ENCODE measurements at places on chromosomes 7 and 10.

DNA sequence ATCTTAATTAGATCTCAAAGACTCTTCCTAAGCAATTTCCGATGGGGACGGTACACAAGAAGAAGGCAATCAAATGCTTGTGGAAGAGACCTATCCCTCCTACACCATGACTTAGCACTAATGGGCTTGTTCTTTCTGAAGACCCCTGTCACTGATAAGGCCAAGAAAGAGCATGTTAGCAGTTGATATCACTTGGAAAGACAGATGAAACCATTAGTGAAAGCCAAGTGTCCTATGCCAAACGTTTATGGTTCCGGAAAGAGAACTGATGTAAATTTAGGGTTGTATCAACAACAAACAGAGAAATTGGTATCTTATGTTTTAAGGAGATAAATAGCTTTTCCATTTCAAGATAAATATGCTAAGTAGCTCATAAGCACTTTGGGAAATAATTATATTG is 6.5 kb downstream of the UROS start:
- no peak overlapping the region for H3K4me3 ChIP-seq
- H3K36me3 ChIP-seq: no peaks in the 10 kb centered on the region
- H3K4me1 ChIP-seq: peaks cover 12% of the 10 kb centered on the region
- H3K27me3 ChIP-seq: no peaks in the 10 kb centered on the region
- no peak for ATAC-seq

- no peaks in the 10 kb centered on the region for H3K36me3 ChIP-seq
- no peaks in the 10 kb centered on the region for H3K4me1 ChIP-seq
- H3K27me3 ChIP-seq: peaks cover 58% of the 10 kb centered on the region
- H3K27ac ChIP-seq: no peak overlapping the region
Observed at GRCh38 chr7:103447073-103447960, 1.3 kb upstream of the SLC26A5 start.

- H3K27ac ChIP-seq: peak overlapping the region; percentile 82
- no peak overlapping the region for H3K4me3 ChIP-seq
- H3K36me3 ChIP-seq: no peaks in the 10 kb centered on the region
- peaks cover 73% of the 10 kb centered on the region for H3K4me1 ChIP-seq
Observed at GRCh38 chr7:101935521-101936141, 118.2 kb downstream of the CUX1 start.

DNA sequence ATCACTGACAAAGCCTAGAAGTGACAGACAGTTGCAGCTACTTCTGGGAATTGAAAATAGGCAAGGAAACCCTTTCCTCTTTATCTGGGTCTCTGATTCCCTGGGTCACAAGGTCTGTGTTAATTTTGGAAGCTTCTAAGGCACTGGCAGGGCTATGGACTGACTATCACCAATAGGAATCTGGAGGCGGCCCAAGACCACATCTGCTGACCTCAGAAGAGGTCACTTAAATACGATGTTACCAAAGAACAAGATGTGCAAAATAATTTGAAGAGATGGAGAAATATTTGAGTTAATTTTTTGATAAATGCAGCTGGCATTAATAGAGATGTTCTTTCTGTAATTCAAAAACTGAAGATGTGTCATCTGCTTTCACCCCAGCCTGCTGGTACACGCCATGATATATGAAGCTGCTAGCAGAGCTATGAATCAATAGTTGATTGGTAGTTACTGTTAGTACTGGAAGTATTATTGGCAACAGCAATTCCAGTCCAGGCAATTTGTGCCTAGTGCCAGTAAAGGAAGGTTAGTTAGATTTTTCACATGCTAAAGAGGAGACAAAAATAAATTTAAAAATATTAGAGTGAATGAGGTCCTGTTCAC is 5.5 kb upstream of the STEAP4 start:
- no peaks in the 10 kb centered on the region for H3K36me3 ChIP-seq
- H3K4me1 ChIP-seq: no peaks in the 10 kb centered on the region
- H3K27me3 ChIP-seq: peaks cover under 1% of the 10 kb centered on the region
- ATAC-seq: peak; percentile 82
- no peak overlapping the region for H3K27ac ChIP-seq

DNA sequence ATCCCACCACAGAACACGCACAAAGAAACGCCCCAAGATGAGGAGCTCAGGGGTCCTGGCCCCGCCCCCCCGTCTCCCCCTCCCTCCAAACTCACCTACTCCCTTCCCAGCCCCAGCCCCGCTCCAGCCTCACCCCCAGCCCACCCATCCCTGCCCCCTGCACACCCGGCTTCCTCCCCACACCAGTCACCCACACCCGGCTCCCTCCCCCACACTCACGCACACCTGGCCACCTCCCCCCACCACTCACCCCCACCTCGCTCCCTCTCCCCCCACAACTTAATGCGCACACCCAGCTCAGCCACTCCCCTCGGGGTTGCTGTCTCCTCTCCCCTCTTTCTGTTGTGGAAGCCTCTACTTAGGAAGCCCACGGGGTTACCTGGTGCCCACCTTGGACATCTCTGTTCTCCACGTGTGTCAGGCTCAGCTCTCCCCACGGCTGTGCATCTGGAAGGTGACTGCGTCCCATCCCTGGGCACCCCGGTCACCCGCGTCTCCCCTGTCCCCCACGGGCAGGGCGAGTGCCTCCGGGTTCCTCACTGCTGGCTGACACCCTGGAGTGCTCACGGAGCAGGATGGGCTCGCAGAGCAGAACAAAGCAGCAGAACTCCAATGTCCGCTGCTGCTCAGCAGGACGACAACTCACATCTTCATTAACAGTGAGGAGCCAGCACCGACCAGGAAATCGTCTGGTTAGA is 166.8 kb downstream of the USP6NL start:
- H3K4me3 ChIP-seq: no peak overlapping the region
- ATAC-seq: no peak
- H3K27me3 ChIP-seq: peaks cover 32% of the 10 kb centered on the region
- no peaks in the 10 kb centered on the region for H3K4me1 ChIP-seq
- H3K36me3 ChIP-seq: no peaks in the 10 kb centered on the region

GRCh38 chr7:5525271-5526099 is 101.9 kb upstream of the TNRC18 start:
- peaks cover 17% of the 10 kb centered on the region for H3K36me3 ChIP-seq
- H3K27me3 ChIP-seq: no peaks in the 10 kb centered on the region
- peak; percentile 3 for ATAC-seq
- no peak overlapping the region for H3K4me3 ChIP-seq
- peaks cover 3% of the 10 kb centered on the region for H3K4me1 ChIP-seq

GRCh38 chr7:31751726-31752125 is 64.7 kb downstream of the PPP1R17 start:
- H3K36me3 ChIP-seq: no peaks in the 10 kb centered on the region
- no peak overlapping the region for H3K27ac ChIP-seq
- H3K4me1 ChIP-seq: no peaks in the 10 kb centered on the region
- ATAC-seq: no peak

DNA sequence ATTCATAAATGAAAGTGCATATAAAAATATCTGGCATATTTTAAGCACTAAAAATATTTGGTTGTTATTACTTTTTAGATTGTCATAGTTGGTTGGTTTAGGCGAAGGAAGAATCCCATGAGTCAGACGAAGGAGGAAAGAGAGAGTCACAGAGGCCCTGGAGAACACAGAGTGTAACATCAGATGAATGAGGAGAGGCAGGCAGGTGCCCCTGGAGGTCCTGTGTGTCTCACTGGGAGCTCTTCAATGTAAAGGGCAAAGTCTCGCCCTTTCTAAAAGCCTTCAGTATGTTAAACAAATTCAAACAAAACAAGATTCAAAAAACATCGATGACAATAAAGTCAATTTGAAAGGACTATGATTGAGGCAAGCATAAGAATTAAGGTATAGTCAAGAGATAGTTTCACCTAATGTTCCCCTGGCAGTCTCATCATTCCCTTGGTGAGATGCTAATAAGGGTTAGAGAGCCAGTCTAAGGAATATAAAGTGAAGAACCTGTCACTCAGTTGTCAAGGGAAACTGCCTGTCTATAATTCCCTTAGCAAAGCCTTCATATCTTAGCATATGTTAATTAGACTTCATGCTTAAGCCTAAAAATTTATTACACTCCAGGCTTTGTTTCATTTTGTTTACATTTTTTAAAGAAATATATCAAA is 194.3 kb downstream of the TPK1 start:
- H3K4me3 ChIP-seq: no peak overlapping the region
- no peak overlapping the region for H3K27ac ChIP-seq
- no peak for ATAC-seq
- H3K27me3 ChIP-seq: no peaks in the 10 kb centered on the region
- no peaks in the 10 kb centered on the region for H3K4me1 ChIP-seq

- H3K27ac ChIP-seq: no peak overlapping the region
- H3K36me3 ChIP-seq: no peaks in the 10 kb centered on the region
- H3K4me1 ChIP-seq: no peaks in the 10 kb centered on the region
- H3K4me3 ChIP-seq: no peak overlapping the region
- peaks cover 8% of the 10 kb centered on the region for H3K27me3 ChIP-seq
Observed at GRCh38 chr7:28293527-28293835, 112.9 kb upstream of the JAZF1 start.

DNA sequence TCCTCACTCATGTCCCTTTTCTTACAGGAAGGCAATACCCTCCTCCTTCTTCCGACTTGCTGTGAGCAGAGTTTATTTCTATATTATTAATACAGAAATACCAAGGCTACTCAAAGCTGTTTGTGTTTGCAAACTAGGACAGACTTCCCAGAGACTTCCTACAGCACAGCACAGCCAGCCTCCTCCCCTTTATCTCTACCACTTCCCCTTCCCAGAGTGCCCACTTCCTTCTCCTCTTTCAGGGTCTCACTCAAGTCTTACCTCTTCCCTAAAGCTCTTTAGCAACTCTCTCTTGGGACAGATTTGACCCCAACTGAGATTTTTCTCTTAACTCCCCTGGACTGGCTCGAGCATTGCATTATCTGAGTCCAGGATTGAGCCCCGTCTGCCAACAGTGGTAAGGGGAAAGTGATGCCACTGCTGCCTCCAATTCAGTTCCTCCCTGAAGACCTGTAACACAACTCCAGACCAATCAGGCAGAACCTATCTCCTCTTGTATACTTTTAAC is 5.5 kb upstream of the LRGUK start:
- no peak overlapping the region for H3K27ac ChIP-seq
- no peaks in the 10 kb centered on the region for H3K27me3 ChIP-seq
- H3K4me1 ChIP-seq: no peaks in the 10 kb centered on the region
- no peaks in the 10 kb centered on the region for H3K36me3 ChIP-seq
- no peak overlapping the region for H3K4me3 ChIP-seq
- no peak for ATAC-seq

DNA sequence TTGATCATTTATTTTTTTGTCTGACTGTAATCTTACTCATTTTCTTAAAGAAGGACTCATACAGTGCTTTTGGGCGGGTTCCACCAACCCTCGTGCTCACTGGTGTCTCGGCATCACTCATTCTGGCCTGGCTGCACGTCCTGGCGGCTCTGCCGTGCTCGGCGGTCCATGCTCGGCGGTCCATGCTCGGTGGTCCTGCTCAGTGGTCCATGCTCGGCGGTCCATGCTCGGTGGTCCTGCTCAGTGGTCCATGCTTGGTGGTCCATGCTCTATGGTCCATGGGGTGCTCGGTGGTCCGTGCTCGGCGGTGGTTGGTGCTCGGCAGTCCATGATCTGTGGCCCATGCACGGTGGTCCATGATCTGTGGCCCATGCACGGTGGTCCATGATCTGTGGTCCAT is 72.5 kb downstream of the WDR37 start:
- H3K4me1 ChIP-seq: no peaks in the 10 kb centered on the region
- no peak for ATAC-seq
- H3K4me3 ChIP-seq: no peak overlapping the region
- H3K36me3 ChIP-seq: peaks cover 92% of the 10 kb centered on the region
- no peaks in the 10 kb centered on the region for H3K27me3 ChIP-seq
- H3K27ac ChIP-seq: no peak overlapping the region

GRCh38 chr7:100894860-100895700 is 608 bp downstream of the ACHE start:
- peak overlapping the region; percentile 7 for H3K4me3 ChIP-seq
- peaks cover 62% of the 10 kb centered on the region for H3K27me3 ChIP-seq
- ATAC-seq: no peak
- H3K4me1 ChIP-seq: peaks cover 32% of the 10 kb centered on the region
- H3K27ac ChIP-seq: no peak overlapping the region
- no peaks in the 10 kb centered on the region for H3K36me3 ChIP-seq

- no peaks in the 10 kb centered on the region for H3K27me3 ChIP-seq
- no peaks in the 10 kb centered on the region for H3K36me3 ChIP-seq
- no peak for ATAC-seq
- no peak overlapping the region for H3K27ac ChIP-seq
- no peak overlapping the region for H3K4me3 ChIP-seq
Observed at GRCh38 chr10:51063659-51064535, 10.4 kb upstream of the PRKG1 start.

- H3K27ac ChIP-seq: no peak overlapping the region
- no peak for ATAC-seq
- H3K36me3 ChIP-seq: no peaks in the 10 kb centered on the region
- no peak overlapping the region for H3K4me3 ChIP-seq
- H3K4me1 ChIP-seq: no peaks in the 10 kb centered on the region
Observed at GRCh38 chr10:118102121-118102520, 55.4 kb upstream of the RAB11FIP2 start.

GRCh38 chr10:124874-125273 is 10.4 kb upstream of the ZMYND11 start:
- no peaks in the 10 kb centered on the region for H3K4me1 ChIP-seq
- ATAC-seq: no peak
- H3K4me3 ChIP-seq: no peak overlapping the region
- no peak overlapping the region for H3K27ac ChIP-seq

DNA sequence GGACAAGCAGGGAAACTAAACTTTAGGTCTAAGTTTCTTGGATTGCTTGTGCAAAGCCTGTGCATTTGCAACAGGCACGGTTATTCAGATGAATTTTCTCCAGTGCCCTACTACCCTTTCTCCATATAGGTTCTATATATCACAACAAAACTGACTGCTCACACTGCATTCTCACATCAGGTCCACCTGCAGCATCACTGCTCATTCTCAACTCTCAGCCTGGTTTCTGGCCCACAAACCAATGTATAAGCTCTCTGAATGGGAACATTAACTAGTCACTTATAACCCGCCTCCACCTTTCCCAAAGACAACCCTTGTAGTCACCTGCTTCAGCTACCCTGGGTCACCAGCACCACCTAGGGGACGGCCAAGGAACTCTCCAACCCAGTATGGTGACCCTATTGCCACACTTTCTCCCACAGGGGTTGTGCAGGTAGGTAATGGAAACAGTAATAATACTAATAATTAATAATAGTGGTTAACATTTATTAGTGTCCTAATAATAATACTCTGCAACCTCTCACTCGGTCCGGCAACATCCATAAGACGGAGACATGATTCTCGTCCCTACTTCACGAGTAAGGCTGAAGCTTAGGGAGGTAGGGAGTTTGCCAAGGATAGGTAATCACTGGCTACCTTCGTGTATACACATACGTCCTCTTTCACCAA is 97.3 kb downstream of the CLEC2L start:
- no peak overlapping the region for H3K27ac ChIP-seq
- H3K36me3 ChIP-seq: no peaks in the 10 kb centered on the region
- H3K4me1 ChIP-seq: no peaks in the 10 kb centered on the region
- H3K4me3 ChIP-seq: no peak overlapping the region
- no peaks in the 10 kb centered on the region for H3K27me3 ChIP-seq
- ATAC-seq: no peak

DNA sequence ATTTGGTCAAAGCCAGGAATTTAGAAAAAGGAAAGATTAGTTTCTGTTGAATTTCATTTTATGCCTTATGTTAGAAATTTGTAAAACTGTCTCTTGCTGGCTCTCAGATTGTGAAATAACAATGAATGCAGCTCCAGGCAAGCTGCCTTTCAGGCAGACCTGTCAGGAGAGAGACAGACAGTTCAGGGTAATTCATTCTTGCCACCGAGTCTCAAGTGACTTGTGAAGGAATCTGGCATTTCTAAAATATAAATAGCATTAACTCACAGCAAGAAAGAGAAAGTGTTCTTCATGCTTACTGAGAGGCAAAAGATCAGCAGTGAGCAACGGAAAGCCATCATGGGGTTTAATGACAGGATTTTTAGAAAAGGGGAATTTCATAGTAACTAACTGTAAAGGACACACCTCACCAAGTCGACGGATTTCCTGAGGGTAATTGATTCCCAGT is 442.3 kb upstream of the AKR1E2 start:
- H3K4me3 ChIP-seq: no peak overlapping the region
- no peaks in the 10 kb centered on the region for H3K27me3 ChIP-seq
- peak overlapping the region; percentile 6 for H3K27ac ChIP-seq
- H3K4me1 ChIP-seq: no peaks in the 10 kb centered on the region
